ENCODE measurements at places on chromosomes 3 and 15.

DNA sequence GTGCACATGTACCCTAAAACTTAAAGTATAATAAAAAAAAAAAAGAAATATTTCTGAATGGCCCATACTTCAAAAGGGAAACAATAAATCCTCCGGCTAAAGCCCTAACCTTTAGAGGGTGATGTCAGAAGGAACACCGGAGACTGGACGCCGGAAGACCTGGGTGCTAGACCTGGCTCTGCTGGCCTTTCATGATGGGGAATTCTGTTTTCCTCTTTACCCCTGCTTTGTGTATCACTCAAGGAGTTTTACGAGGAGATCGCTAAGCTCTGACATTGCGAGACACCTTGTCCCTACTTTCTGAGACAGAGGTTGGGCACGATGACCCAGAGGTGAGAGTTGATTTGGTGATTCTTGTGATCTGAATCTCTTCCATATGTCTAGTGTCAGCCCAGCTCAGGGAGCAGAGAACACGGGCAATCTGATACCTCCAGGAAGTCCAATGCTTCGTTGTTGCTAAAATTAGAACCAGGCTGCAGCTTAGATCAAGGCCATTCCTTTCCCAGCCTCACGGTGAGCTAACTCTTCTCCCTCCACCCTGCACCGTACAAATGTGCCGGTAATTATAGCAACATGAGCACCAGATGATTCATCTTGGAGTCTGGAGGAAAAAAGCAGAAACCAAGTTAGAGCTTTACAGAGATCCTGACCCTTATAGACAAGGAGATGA is 42.0 kb upstream of the CFAP161 start:
- DNase-seq, result no peak

- no peak for DNase-seq
These were observed 25.8 kb downstream of the KAT2B start for GRCh38 chr3:20066079-20066478.

GRCh38 chr3:196280689-196281440 is 6.7 kb downstream of the PCYT1A start:
- no peak for DNase-seq

GRCh38 chr3:169345662-169346331 is 317.7 kb downstream of the MECOM start:
- DNase-seq, result no peak

- DNase-seq, result no peak
These were observed 88.0 kb downstream of the OSBPL10 start for GRCh38 chr3:31892916-31893573.

- no peak for DNase-seq
These were observed 38.9 kb upstream of the MYZAP start for GRCh38 chr15:57552678-57553334.

DNA sequence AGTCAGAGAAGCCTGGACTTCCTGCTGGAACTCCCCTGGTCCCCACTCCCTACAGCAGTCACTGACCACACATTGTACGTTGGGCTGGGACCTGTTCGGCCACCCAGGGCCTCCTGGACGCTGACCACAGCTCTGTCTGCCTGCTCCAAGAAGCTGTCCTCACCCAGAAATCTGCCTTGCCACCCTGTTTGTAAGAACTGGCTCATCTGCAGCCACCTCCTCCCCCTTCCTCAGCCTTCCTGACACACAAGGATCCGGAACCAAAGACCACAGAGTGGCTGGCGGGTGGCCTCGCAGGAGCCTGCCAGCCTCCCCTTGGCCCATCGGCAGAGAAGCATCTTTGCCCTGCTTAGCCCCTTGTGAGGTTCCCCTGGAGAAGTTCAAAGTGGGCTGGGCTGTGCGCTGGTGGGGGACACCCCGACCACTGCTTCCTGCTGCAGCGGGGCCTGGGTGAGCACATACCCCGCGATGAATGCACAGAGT is 91.9 kb downstream of the PCSK6 start:
- DNase-seq, result no peak

- no peak for DNase-seq
These were observed 51.5 kb downstream of the UMPS start for GRCh38 chr3:124781476-124782376.

GRCh38 chr3:36792342-36792741 is 28.0 kb upstream of the DCLK3 start:
- DNase-seq, result no peak

DNA sequence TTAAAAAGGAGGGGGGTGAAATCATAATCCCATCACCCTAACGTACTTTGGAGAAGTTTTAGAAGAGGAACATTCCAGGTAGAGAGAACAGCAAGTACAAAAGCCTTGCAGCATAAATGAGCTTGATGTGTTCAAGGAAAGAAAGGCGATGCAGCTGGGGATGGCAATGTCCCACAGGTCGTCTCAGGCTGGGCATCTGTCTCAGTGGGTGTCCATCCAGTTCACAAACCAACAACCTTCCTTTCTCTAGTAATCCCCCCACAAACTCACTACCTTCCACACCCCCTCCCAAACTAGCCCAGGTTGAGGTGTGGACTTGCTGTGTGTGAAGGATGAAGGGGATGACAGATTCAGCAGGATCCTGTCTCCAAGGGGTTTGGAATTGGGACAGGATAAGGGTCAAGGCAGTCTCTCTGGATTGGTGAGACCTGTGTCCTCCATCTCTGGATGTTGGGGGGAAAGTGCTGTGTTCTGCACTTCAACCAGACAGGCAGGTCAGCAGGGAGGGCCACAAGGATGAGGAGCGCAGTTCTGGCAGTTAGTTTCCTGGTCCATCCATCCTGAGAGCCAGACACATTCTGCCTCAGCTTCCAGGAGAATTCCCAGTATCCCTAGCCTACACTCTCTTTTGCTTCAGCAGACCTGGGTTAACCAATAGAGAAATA is 1.7 kb upstream of the ESYT3 start:
- no peak for DNase-seq

GRCh38 chr3:190972840-190973270 is 110.4 kb upstream of the GMNC start:
- DNase-seq, result no peak
